ENCODE measurements at places on chromosomes 6 and 20. TPM values are rescaled to one million over a fixed set of nuclear protein-coding genes. Genes with fewer than 3 reads are reported as not detected.

The SLC32A1 gene
- not detected for total RNA-seq

The OLIG3 gene
- total RNA-seq: not detected

GRCh38 chr6:158328952-158329351 lies 16.7 kb downstream of the TULP4 start:
- peak; percentile 23 for DNase-seq

- DNase-seq: no peak
Measured at GRCh38 chr6:147712841-147713240, 204.4 kb downstream of the SAMD5 start.

DNA sequence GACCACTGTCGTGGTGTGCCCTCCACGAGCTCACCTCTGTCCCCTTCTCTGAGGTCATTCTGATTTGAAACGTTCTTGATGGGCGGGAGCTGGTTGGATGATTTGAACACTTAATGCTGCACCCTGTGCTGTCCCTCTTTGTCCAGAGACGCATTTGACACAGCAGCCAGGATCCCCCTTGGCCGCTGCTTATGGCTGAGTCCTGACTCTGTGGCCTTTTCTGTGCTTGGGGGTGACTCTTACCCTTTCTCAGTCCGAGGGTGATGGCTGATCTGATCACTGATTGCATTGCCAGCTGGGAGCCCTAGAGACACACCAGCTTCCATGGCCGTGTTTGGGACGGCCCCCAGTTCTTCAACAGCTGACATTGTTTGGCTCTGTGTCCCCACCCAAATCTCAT lies 43.5 kb upstream of the FRMD1 start:
- no peak for DNase-seq

- no peak for DNase-seq
Measured at GRCh38 chr6:118781897-118782296, 112.1 kb upstream of the ASF1A start.

GRCh38 chr6:88679841-88680240 lies 283.6 kb downstream of the RNGTT start:
- DNase-seq: no peak

DNA sequence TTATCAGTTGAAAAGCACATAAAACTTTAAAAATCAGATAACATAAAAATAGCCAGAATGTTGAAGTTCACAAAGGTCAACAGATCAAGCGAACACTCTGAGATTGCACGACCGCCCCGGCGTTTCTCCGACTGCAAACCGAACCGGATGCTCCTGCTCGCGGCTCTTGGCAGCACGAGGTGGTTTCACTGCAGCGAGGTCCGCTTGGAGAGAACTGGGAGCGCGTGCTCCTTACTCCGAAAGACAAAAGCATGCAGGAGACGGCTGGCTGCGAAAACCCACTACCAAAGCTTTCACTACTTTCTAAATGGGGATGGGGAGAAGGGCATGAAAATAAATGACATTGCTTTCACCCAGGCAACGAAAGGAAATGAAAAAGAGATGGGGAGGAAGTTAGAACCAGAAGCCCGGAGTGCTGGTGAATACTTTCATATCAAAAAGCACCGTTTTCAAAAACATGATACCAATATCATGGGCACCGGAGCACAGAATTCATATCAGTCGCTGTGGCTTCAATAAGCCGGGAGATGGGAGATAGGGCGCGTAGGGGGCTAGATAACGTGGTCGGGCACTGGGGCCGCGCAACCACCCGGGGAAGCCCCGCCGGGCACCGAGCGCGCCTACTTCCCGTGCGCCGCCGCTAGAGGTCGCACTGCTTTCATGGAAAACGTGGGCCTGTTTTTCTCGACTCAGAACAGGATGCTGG lies 8.3 kb upstream of the ANKRD60 start:
- peak; percentile 74 for DNase-seq
